ENCODE measurements at places on chromosomes 3 and 15.

GRCh38 chr3:13860001-13860400 is 19.9 kb downstream of the WNT7A start:
- no peak for DNase-seq

- DNase-seq = no peak
Observed at GRCh38 chr15:34776606-34777105, 18.7 kb downstream of the ACTC1 start.

DNA sequence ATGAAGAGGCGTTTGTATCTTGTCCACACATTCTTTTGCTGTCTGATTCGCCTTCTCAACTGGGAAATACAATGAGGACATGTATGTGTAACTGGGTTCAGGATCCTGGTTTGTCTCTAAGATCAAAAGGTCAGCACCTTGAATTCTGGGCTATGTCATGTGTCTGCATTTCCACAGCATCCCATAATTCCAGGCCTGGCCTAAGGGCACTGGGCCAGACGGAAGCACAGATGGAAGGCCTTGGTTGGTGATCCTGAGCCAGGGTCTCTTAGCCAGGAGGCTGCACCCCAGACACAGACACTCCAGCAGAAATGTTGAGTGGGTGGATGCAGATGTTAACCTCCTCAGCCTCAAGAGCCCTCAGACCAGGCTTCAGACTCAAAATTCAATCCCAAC is 23.7 kb upstream of the HERC1 start:
- no peak for DNase-seq

- DNase-seq = no peak
Observed at GRCh38 chr3:14518893-14519292, 21.2 kb downstream of the GRIP2 start.

DNA sequence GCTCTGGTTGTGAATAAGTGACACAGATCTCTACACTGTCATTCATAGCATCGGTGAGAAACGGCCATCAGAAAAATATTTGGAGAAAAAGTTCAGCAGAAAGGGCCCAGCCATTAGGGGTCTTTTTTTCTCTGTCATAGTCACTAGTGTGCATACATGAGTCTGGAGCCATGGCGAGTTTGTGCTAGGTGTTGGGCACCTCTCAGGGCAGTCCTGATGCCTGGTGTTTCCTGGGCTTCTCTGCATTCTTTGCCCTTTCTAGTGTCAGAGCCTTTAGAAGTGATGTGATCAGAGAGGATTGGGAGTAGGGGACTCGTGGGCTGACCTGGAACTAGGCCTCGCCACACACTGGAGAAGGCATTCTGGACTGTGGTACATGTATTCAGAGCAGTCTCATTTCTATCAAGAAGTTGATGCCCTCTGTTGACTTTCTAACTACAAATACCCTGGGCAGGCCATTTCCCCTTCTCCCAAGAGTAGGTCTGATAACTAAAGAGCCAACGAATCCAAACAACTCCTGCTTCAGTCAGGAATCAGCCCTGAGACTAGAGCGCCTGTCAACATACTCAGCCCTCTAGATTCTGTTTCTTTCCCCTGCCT is 1.6 kb downstream of the KY start:
- no peak for DNase-seq

- DNase-seq = no peak
Observed at GRCh38 chr15:48719668-48720067, 74.2 kb upstream of the FBN1 start.

DNA sequence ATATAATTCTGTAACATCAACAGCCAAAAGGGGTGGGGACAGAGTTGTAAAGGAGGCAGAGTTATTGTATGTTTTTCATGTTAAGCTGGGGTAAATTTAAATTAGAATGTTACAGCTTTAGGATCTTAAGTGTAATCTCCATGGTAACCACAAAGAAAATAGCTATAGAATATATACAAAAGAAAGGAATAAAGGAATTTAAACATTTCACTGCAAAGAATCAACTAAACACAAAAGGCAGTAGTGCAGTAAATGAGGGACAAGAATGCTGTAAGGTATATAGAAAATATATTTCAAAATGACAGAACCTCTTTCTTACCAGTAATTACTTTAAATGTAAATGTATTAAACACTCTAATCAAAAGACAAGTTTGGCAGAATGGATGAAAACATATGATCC is 361.7 kb downstream of the SLC9A9 start:
- DNase-seq = no peak

DNA sequence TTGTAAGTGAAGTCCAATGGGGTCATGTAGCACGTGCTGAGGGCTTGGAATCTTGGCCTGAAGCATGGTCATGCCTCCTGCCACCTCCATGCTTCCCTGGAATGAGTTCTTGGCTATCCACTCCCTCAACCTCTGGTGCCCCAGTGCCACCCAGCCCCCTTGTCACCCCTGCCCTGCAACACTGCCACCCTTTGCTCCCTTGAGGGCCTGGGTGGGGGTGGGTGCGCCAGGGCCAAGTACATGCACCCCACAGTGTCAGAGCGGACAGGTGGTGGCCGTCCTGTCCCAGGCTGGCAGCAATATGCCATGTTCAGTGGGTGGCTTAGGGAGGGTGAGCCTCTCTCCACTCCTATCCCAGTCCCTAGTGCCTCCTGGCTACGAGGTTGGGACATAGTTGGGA is 27.6 kb upstream of the C15orf39 start:
- DNase-seq = no peak

- DNase-seq = no peak
Observed at GRCh38 chr15:68028888-68029207, 25.3 kb upstream of the PIAS1 start.

DNA sequence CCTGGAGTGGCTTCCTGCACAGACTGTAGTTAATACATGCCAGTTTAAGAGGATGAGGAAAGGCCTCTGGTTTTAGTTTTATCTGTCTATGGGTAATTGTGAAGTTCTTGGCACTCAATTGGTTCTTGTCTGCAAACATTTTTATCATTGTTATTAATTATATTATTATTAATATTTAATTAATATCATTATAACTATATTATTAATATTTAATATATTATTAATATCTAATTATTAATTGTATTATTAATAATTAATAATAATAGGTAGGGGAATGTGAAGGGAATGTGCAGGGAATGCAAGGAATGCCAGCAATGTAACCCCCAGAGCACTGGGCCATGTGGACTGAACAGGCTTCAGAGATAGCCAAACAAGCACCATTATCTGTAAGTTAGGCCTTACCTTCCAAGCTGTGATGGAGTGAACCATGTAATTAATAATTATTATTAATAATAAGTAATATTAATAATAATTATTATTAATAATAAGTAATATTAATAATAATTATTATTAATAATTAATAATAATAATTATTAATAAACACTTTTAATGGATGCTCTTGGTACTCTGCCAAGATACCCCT is 79.8 kb upstream of the NMNAT3 start:
- no peak for DNase-seq

DNA sequence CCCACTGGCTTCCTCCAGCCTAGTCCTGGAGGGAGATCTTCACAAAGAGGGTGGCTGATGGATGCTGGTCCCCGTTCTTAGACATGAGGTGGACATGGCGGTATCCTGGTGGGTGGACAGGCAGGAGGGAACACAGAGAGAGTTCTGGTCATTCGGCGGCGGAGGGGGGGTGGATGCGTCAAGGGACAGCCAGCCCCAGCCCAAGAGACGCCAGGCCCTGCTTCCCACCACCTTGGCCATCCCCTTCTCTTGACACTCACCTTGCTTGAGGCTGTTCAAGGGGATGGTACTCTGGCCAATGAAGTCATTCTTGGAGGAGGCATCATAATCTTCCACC is 17.1 kb downstream of the VILL start:
- no peak for DNase-seq

GRCh38 chr15:69647142-69647513 is 194.5 kb downstream of the RPLP1 start:
- no peak for DNase-seq

- DNase-seq = no peak
Observed at GRCh38 chr3:120114981-120115380, 20.7 kb upstream of the GSK3B start.

- DNase-seq = no peak
Observed at GRCh38 chr3:48411606-48412374, 18.1 kb downstream of the PLXNB1 start.

GRCh38 chr3:10173095-10173925 is 8.6 kb downstream of the IRAK2 start:
- no peak for DNase-seq

GRCh38 chr15:75416584-75416983 is 34.9 kb downstream of the SIN3A start:
- DNase-seq = no peak

GRCh38 chr3:139937674-139938279 is 2.8 kb downstream of the CLSTN2 start:
- peak; percentile 32 for DNase-seq

GRCh38 chr15:59268168-59268851 is 61.7 kb downstream of the LDHAL6B start:
- DNase-seq = no peak

DNA sequence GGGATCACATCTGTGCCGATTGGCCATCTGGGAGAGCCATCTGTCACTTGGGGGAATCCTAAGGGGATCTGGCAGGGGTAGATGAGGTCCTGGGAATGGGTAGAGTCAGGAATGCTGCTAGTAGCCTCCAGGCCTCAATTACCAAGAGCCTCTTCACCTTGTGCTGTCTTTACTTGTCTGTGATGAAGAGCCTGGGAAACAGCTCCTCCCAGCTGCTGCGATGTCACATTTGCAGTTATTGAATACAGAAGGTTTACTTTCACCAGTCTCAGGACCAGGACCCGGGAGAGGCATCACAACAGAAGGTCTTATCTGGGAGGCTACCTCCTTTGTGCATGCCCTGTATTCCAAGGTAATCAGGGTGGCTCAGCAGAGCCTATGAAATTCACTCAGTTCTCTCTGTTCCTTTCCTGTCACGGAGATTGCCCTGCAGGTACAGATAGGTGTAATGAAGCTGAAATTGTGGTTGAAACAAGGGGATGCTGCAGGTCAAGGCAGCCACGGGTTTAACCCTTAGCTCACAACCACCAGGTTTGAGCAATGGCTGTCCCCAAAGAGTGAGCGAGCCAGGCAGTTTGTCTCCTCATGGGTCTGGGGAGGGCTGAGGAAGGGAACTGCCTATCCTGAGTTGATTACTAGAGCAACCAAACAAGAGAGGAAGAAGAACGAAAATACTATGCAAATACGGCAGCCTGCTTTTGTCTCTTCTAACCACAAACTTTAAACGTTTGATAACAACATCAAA is 298.9 kb upstream of the RORA start:
- DNase-seq = no peak

- no peak for DNase-seq
Observed at GRCh38 chr15:38557921-38558320, 6.7 kb downstream of the RASGRP1 start.

- DNase-seq = no peak
Observed at GRCh38 chr15:68631601-68632051, 52.8 kb downstream of the CORO2B start.

GRCh38 chr15:56207092-56207491 is 36.6 kb downstream of the RFX7 start:
- DNase-seq = no peak

DNA sequence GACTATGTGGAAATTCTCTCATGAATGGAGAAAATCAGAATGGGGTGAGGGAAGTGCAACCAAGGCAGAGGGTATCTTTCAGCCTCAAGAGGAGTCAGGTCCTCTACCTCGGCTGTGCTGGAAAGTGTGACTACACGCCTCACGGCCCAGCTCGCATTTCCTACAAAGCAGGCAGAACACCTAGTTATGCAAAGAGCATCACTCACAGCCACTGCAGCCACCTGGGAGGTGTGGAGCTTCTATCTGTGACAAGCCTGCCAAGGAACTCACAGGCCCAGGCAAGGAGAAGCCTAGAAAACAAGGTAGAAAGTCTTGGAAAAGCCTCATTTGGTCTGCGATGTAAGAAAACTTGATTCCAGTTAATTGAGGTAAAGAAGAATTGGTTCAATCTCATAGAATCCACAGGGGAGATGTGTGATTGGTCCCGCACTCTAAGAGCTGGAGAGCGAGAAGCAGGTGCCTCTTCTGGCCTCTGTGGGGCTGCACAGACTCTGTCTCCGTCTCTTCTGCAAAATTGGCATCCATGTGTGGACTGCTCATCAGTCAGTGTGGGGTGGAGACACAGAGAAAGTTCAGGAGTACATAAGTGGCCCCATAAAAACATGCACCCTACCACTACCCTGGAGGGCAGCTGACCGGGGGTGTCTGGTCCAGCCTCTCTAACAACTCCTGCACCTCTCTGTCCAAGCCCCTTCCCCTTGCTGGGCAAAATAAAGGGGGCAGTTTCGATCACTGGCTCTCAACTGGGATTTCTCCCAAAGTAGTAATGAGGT is 76.8 kb downstream of the TAMM41 start:
- DNase-seq = peak; percentile 57

DNA sequence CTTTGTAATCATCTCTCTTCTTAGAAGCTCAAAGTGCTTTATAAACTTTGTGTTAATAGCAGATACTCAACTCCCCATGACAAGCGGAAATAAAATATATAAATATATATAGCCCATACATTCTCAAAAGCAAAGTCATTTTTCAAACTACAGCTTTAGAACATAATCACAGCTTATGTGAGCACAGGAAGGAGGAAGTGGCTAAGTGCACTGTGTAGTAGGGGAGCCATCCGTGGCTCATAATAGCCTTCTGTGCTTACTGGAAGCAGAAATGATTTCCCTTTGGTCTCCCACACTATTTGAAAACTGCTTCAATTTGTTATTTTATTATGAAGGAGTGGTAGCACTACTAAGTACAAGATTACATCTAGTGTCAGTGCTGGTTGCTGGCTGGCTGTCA is 151.4 kb upstream of the ARL6 start:
- no peak for DNase-seq

GRCh38 chr3:31402117-31402516 is 130.6 kb upstream of the STT3B start:
- no peak for DNase-seq

DNA sequence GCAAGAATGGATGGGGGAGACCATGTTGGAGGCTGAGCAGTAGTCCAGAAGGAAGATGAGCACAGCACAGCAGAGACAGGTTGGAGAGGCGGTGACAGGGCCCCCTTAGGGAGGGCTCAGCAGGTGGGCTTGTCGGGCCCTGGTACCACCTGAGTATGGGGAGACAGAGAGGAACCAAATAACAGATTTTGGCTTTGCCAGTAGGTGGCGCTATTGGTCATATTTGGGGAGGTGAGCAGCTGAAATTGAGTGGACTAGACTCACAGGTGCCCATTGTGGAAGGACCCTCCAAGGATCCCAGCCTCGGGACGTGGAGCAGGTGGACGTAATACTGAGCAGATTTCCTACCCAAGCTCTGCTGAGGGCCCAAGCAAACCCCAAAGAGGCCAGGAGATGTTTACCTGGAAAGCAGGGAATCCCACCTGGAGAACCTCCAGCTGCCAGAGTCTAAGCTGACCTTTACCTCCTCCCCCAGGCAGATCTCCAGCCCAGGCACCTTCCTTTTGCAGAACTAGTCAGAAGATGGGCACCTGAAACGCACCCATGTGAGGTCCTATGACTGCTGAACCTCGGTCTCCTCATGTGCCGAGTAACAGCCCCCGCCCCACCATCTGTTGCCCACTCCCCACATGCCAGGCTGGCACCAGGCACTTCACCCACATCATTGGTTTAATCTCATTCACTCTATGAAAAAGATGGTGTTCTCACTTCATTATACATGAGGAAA is 24.6 kb upstream of the CORO2B start:
- peak; percentile 61 for DNase-seq

GRCh38 chr15:92600856-92601255 is 54.7 kb downstream of the FAM174B start:
- no peak for DNase-seq

GRCh38 chr3:187165144-187165543 is 25.8 kb upstream of the RPL39L start:
- DNase-seq = peak; percentile 34

All from right kidney (tissue), 9 donors.